ENCODE measurements at places on chromosomes 2 and 18. TPM values are rescaled to one million over a fixed set of nuclear protein-coding genes. Genes with fewer than 3 reads are reported as not detected.

- no peak for DNase-seq
These were observed 285.4 kb downstream of the NRXN1 start for GRCh38 chr2:50746526-50746925.

The GPBAR1 gene
- total RNA-seq: 0.88 TPM

The FHOD3 gene
- not detected for total RNA-seq

The DDX18 gene
- 84.1 TPM for total RNA-seq

The UPP2 gene
- not detected for total RNA-seq

DNA sequence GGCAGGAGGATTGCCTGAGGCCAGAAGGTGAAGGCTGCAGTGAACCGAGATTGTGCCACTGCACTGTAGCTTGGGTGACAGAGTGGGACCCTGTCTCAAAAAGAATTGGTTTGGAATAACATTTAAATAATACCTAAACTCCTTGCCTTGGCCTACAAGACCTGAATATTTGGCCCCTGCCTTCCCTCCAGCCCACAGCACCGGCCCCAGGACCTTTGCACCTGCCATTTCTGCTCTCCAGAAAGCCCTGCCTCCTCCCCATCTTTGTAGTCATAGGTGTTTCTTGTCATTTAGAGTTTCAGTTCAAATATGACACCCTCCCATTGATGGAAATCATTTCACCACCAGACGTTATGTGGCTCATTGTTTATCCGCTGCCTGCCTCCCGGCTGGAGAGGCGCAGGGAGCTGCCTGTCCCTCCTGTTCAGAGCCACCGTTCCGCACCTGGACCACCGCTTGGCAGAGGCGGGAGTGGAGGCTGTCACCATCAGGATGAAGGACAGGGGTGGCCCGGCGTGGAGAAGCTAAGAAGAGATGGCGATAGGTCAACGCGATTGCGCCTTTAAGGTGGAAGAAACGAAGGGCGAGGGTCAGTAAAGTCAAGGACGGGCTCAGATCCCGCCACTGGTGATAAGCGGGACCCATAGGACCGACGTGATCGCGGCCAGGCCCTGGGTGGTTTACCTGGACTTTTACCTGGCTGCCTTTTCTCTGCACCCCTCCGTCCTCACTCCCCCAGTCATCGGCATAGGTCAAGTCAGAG lies 638 bp upstream of the LPIN1 start:
- no peak for DNase-seq

The MTCL1 gene
- 0.66 TPM for total RNA-seq

The FSHR gene
- total RNA-seq: not detected

- no peak for DNase-seq
These were observed 46.1 kb upstream of the FRZB start for GRCh38 chr2:182912518-182912915.

Measured in activated naive CD4-positive, alpha-beta T cell treated with anti-CD3 and anti-CD28 coated beads, Interleukin-2, amount 50 U/mL, for 72 hours (primary cell).